ENCODE measurements at places on chromosomes 6 and 20.

- no peak for DNase-seq
These were observed 81.8 kb downstream of the SMLR1 start for GRCh38 chr6:130908958-130909357.

DNA sequence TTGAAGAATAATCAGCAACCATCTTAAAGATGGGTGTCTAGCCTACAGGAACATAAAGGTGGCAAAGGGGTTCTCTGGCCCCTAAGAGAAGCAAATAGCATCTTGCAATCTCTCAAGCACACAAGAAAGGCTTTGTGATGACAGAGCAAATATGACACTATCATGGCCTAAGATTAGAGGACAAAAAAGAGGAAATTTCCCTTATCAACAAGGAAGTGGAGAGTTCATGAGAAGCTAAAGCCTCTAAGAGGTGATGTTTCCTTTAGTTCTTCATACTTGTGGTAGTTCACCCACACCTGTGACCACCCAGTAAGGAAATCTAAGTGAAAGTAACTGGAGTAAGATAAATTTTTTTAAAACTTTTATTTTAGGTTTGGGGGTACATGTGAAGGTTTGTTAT is 88.4 kb downstream of the OLIG3 start:
- DNase-seq = no peak

DNA sequence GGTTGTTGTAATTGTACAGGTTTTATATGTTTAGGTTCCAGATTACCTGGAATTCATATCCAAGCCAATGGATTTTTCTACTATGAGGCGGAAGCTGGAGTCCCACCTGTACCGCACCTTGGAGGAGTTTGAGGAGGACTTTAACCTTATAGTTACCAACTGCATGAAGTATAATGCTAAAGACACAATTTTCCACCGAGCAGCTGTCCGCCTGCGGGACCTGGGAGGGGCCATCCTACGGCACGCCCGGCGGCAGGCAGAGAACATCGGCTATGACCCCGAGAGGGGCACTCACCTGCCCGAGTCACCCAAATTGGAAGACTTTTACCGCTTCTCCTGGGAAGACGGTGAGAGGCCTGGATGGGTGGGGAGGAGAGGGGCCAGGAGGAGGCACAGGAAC is 13.6 kb downstream of the BRPF3 start:
- DNase-seq = no peak

DNA sequence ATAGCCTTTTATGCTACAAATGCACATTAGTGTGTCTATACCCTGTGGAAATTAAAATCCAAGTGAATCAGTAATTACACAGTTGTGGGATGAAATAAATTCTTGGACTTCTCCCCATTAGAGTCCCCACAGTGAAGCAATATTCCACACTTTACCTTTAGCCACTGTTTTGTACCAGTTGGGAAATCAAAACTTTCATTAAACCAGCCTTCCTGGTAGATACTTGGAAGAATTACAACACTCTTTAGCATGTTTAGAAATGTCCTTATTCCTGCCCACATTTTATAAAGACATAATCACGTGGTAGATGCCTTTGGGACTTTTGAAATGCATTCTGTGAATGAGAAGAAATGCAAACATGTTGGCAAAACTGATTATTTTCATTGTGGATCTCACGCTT is 49.0 kb upstream of the ANKEF1 start:
- DNase-seq = peak; percentile 11

- DNase-seq = peak; percentile 53
These were observed 104.8 kb upstream of the ZNF217 start for GRCh38 chr20:53698371-53698978.

- DNase-seq = no peak
These were observed 5.4 kb downstream of the PPDPF start for GRCh38 chr20:63525971-63526370.

DNA sequence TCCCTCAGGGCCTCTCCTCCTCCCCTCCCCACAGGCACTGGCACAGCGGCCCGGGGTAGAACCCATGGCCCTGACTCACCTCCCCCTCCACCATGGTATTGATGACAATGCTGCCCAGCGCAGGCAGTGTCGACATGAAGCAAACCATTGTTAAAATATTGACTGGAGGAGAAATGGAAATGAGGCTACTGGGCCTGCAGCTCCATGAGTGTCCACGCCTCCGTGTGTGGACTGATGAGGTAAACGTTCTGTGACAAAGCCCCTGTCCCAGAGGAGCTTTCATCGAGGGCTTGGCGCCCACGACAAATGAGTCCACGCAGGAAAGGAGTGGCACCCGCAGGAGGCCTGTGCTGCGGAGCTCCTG is 402.7 kb downstream of the TAF4 start:
- no peak for DNase-seq

DNA sequence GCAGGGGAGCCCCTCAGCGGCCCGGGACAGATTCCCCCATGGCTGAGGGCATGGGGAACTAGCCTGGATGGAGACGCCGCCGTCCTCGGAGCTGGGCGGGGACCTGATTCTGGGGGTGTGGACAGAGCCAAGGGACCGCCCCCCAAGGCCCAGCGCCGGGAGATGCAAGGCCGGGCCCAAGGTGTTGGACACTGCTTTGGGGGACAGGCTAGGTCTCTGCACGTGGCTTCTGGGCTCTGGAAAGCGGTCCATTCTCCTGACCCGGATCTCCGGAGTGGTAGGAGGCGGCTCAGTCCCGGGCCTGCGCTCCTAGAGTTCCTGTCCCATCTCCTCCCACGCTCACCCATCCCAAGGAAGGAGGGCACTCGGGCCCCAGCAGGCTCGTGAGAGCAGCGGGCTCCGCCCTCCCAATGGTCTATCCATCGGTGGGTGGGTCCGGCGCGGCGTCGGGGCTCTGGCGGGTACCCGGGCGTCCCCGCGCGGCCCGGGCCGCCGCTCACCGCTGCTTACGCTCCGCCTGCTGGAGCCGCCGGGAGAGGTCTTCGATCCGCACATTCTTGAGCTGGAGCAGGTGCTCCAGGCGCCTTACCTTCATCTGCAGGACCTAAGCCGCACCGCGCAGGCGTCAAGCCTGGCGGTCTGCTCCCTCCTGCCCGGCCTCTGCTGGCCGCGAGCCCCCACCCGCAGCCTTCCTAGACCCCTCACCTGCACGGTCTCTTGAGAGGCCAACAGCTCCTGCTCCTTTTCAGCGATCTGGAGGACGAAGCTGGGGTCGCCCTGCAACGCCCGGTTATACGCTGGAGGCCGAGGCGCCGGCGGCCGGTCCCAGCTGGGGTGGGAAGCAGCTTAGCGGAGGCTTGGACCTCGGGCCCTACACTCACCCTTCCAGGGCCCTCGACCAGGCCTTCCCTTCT is 3.3 kb downstream of the SPEF1 start:
- peak; percentile 82 for DNase-seq

DNA sequence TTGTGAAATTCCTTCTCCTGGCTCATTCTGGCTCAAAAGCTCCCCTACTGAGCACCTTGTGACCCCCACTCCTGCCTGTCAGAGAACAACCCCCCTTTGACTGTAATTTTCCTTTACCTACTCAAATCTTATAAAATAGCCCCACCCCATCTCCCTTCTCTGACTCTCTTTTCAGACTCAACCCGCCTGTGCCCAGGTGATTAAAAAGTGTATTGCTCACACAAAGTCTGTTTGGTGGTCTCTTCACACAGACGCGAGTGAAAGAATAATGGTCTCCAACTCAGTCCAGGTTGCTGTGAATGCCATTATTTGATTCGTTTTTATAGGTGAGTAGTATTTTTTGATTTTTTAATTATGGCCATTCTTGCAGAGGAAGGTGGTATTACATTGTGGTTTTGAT is 414.1 kb upstream of the FKBP1C start:
- DNase-seq = no peak

- DNase-seq = no peak
These were observed 17.3 kb downstream of the TAF4 start for GRCh38 chr20:62048346-62048761.

- DNase-seq = peak; percentile 58
These were observed 89.6 kb downstream of the AIG1 start for GRCh38 chr6:143150281-143150680.

DNA sequence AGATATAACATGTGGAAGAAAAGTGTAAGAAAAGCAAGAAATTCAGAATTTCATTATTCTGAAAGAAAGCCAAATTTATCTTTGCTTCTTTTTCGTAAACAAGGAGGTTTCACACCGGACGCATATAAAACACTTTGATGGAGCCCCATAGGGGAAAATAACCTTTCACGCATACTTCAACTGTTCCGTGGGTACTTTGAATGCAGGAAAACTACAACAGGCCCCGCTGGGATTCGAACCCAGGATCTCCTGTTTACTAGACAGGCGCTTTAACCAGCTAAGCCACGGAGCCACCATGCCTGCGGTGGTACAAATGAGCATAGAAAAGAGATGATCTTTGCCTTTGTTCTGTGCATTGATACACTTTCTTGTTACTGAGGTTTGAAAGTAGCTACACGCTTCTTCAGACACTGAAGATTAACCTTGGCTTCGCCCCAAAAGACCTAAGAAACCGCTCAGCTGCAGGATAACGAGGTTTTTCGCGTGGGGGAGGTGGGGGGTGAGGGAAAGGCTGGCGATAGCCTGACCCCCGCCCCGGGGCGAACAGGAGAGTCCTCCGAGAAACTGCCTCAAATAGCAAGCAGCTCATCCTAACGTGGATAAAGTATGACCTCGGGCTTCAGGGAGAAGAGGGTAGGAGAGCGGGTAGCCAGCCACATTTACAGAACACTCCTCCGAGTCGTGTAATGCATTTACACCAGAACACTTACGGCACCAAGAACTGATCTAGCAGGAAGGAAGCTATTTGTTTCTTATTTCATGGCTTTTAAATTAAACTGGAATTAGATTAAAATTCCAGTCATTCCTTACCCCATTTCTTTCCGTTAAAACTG is 5.3 kb upstream of the HMGN4 start:
- peak; percentile 96 for DNase-seq

- DNase-seq = no peak
These were observed 10.7 kb downstream of the MSH5 start for GRCh38 chr6:31750411-31751022.

DNA sequence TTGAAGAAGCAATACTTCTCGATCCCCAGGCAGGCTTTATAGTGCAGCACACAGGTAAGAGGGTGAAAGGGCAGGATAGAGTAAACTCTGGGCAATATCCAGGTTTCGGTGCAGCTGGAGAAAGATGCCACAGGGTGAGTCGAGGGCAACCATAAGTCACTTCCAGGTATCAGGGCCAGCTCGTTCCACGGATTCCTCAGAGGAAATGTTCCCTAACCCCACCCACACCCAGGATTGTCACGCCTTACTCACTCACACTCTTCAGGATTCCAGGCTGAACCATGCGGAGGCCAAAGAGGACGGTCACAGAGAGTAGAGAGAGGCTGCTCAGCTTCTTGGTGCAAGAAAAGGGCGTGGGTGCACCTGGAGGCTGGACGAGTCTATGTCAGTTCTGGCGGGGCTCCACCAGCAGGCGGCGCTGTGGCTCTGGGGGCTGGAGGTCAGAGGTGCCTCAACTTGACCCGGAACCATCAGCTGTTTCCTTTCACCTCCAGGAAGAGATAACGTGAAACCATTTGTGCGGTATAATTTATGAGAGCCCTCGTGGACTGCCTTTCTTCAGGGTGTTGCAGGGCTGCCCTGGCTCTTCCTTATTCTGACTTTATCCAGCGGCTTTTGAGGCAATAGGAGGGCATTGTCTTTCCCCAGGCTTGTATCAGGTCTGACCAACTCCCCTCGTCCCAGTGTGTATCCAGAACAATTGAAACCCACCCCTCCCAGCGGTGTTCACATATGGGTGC is 14.5 kb upstream of the WFDC12 start:
- DNase-seq = peak; percentile 75

GRCh38 chr6:50820869-50821264 is 2.2 kb downstream of the TFAP2B start:
- DNase-seq = no peak

- peak; percentile 79 for DNase-seq
These were observed 28.1 kb upstream of the TXNDC5 start for GRCh38 chr6:7938562-7939183.

DNA sequence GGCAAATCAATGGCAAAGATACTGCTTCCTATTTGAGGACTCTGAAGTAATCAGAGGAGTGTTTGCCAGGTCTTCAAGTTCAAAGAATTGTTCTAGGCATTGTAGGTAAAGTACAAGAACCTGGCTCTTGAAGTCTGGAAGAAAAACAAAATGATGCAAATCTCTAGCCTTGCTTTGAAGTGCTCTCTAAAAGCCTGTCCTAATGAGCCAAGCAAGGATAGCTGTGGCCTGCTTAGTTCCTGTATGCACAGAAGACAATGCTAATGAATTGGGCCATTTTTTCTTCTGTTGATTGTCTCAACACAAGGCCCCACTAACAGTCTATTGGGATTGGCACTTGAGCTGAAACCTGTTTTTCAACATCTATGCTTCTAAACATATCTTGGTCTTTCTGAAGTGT is 165.0 kb upstream of the POU3F2 start:
- DNase-seq = no peak

DNA sequence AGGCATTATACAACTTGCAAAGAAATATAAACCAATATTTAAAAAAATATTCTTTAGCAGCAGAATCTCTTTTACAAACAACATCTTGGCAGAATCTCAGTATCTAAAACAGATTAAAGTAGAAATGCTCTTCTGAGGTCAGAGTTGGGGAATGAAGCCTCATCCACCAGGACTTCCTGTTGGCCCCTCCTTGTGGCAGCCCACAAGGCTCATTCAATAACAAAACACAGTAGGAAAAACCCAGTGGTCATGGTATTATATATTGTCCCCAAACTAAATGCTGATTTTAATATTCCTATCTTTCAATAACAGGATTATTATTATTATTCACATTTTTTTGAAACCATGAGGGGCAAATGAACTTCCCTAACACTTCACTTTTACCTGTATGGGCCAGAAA is 368.6 kb downstream of the BTBD9 start:
- DNase-seq = no peak

- DNase-seq = no peak
These were observed 4.9 kb upstream of the LRRN4 start for GRCh38 chr20:6058684-6059295.

GRCh38 chr20:3334156-3334943 is 73.1 kb downstream of the DNAAF9 start:
- no peak for DNase-seq

- no peak for DNase-seq
These were observed 72.9 kb downstream of the RFX6 start for GRCh38 chr6:116949964-116950363.

DNA sequence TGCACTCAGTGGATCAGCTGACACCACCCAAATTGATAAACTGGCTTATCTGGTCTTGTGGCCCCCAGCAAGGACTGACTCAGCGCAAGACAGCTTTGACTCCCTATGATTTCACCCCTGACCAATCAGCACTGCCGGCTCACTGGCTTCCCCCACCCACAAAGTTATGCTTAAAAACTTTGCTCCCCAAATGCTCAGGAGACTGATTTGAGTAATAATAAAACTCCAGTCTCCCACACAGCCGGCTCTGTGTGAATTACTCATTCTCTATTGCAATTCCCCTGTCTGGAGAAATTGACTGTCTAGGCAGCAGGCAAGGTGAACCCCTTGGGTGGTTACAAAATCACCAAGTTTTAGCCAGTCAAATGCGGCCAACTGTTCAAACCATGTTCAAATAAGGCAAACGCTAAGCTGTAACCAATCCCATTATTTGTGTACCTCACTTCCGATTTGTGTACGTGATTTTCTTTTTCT is 32.5 kb downstream of the SLC22A2 start:
- DNase-seq = no peak

DNA sequence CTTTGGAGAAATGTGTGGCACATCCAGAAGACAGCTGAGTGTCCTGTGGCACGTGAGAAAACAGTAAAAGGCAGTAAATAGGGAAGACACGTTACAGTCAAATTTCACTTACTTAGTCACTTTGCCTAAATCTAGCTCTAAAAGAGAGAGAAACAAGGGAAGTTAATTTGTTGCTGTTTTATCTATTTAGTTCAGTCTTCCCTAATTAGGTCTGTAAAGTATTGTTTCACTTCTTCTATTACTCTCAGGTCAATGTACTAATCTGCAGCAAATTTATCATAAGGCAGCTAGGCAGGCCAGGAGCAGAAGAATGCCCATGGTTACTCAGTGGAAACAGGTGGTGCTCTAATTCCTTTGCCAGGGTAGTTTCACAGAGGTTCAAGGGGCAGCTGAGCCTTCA is 124.3 kb upstream of the CNR1 start:
- no peak for DNase-seq

Data from suppressor macrophage (primary cell).